ENCODE measurements at places on chromosomes 16 and 17. TPM values are rescaled to one million over a fixed set of nuclear protein-coding genes. Genes with fewer than 3 reads are reported as not detected.

AOC3 gene
- 134 TPM for polyA plus RNA-seq

CDH5 gene
- polyA plus RNA-seq = 133 TPM

RNF112 gene
- polyA plus RNA-seq = 4.0 TPM

DLG4 gene
- polyA plus RNA-seq = 62.3 TPM

KRT39 gene
- not detected for polyA plus RNA-seq

TBC1D10B gene
- 32.6 TPM for polyA plus RNA-seq

LRRC75A gene
- polyA plus RNA-seq = 6.0 TPM

NGFR gene
- polyA plus RNA-seq = 10.5 TPM

RMI2 gene
- 30.6 TPM for polyA plus RNA-seq

FOXJ1 gene
- 33.9 TPM for polyA plus RNA-seq

CORO6 gene
- polyA plus RNA-seq = 5.5 TPM

WNT3 gene
- 2.3 TPM for polyA plus RNA-seq

TBC1D3H gene
- polyA plus RNA-seq = not detected

FOXC2 gene
- 0.95 TPM for polyA plus RNA-seq

DNA sequence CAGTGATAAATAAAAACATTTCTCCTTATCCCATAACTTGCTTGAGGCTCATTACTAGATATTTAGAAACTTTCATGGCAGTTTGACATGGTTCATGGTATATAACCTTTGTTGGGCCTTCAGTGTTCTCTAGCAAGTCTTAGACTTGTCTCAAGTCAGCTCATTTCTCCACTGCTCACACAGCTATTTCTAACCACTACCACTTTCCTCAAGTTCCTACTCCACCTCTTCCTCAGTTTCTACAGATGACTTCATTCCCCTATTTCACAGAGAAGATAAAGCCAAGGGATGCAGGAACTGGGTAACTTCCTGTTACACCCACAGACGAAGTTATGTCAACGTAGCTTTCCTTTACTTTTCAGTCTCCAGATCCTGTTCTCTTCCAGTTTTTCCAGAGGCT lies 23.2 kb downstream of the NLK start:
- DNase-seq = no peak

- no peak for DNase-seq
These were observed 50.8 kb downstream of the TOM1L2 start for GRCh38 chr17:17921192-17922069.

DNA sequence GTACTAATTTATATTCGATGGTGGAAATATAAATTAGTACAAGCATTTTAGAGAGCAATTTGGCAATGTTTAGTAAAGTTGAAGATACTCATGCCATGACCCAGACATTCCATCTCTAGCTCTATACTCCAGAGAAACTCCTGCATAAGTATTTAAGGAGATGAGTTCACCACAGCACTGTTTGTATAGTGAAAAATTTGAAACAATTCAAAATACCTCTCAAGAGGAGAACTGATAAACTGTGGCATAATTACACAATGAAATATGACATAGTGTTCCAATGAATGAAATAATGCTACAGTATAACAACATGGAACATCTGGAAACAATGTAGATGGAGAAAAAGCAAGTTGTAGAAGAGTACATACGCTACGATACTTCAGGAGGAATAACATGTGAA lies 48.6 kb upstream of the IRX3 start:
- no peak for DNase-seq

- DNase-seq = no peak
These were observed 309.4 kb downstream of the SEC14L1 start for GRCh38 chr17:77449908-77450741.

- no peak for DNase-seq
These were observed 12.0 kb downstream of the CORO7 start for GRCh38 chr16:4404247-4404966.

GRCh38 chr16:30028438-30029076 lies 2.5 kb downstream of the TLCD3B start:
- DNase-seq = peak; percentile 34

- DNase-seq = no peak
These were observed 50.4 kb downstream of the ZDHHC7 start for GRCh38 chr16:84960942-84961341.

DNA sequence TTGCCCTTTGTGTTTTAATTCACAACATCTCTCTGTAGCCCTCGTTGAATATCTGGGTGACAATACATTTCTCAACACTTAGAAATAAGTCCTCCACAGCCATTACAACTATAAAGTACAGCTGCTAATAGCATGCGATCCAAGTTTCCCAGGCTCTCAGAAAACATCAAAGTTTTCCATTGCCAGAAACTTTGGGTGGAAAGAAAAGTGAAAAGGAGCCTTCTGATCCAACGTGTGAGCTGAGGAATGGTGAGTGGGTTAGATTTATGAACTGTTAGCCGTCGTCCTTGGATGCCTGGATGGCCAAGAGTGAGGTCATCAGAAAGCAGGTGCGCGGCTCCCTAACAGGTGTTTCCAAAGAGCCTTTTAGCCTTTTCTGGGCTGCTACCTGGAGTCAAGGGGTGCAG lies 258.0 kb downstream of the PMP22 start:
- DNase-seq = no peak

DNA sequence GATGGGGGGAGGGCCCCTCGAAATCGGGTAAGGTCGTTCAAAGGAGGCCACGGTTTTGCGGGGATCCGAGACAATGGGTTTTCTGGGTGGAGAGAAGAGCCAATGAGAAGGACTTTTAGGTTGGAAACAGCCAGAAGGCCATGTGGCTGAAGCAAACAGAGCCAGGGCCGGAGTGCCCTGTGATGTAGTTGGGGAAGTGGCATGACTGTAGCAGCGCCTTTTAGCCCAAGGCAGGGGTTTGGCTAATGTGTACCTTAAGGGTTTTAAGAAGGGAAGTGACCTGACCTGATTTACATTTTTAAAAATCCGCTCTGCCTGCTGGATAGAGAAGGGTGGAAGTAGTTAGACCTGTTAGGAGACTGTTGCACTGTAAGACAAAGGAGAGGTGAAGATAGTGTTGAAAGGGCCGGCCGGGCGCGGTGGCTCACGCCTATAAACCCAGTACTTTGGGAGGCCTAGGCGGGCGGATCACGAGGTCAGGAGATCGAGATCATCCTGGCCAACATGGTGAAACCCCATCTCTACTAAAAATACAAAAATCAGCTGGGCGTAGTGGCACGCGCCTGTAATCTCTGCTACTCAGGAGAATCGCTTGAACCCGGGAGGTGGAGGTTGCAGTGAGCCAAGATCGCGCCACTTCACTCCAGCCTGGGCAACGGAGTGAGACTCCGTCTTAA lies 1.0 kb downstream of the LYRM1 start:
- peak; percentile 72 for DNase-seq

DNA sequence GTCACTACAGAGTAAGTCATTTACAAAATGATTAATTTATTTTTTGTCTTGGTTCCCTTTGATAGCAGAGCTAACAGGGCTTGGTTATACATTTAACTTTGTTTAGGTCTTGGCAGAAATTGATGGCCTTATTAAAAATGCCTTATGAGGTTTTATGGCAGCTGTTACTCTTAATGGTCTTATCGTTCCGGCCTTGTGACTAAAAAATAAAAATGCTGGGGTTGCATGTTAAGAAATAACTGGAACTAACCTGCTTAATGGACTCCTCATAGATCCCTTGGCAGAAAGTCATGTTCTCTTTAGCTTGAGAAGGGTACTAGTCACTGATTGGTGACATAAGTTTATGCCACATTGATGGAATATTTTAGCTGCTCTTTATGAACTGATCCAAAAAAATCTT lies 18.3 kb downstream of the COX11 start:
- DNase-seq = no peak

GRCh38 chr17:82933911-82934310 lies 94.1 kb upstream of the ZNF750 start:
- DNase-seq = no peak

DNA sequence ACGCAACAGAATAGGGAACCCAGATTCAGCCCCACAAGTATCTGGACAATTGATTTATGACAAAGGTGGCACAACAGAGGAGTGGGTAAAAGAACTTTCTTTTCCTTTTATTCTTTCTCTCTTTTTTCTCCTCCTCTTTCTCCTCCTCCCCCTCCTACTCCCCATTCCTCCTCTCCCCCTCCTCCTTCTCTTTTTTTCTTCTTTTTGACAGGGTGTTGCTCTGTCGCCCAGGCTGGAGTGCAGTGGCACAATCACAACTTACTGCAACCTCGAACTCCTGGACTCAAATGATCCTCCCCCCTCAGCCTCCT lies 16.1 kb downstream of the GNGT2 start:
- no peak for DNase-seq

- peak; percentile 70 for DNase-seq
These were observed 654 bp downstream of the LASP1 start for GRCh38 chr17:38870259-38871165.

GRCh38 chr16:84464116-84464515 lies 40.3 kb downstream of the MEAK7 start:
- DNase-seq = no peak

GRCh38 chr17:5557485-5557884 lies 26.8 kb downstream of the NLRP1 start:
- DNase-seq = no peak

DNA sequence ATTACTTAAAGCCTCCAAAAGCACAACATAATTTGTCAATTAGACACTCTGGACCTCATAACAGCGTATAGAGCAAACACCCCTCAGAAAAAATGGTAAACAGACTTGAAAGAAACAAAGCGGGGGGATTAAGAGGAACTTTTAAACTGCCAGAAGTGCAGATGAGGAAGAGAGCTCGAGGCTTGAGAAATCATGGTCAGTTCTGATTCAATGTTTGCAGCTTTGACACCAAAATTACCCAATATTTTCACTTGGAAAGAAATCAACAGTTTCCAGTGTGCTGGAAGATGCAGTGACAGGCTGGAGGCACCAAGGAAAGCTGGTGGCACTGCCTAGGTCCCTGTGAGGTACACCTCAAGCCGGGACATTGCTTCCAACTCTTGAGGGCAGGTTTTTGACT lies 180.9 kb upstream of the TOX3 start:
- DNase-seq = peak; percentile 8
